Stimulated activated CD8-positive, alpha-beta memory T cell treated with anti-CD3 and anti-CD28 coated beads, Interleukin-2, amount 100 ng/mL, for 1 hour (primary cell): ENCODE measurements at places on chromosomes 12 and 14.
A peak's percentile ranks its signal among the peaks of the same experiment; 100 is the strongest.

- no peak for DNase-seq
These were observed 199.2 kb upstream of the EEA1 start for GRCh38 chr12:93128332-93128707.

DNA sequence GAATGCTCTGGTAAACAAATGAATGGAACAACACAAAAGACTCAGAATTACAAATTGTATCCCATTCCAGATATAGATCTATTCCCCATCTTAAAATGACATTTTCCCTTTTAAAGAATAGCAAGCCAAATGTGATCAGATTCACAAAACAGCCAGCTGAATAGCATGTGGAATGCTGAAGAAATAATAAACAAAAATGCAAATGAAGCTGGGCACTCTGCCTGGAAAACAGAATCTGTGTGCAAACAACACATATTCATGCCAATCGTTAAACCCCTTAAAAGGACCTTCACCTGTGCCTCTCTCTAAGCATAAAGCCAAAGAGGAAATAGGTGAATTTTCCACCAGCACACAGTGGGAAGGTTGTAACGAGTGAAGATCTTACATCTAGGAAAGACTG is 67.9 kb upstream of the PDZRN4 start:
- DNase-seq, result no peak

DNA sequence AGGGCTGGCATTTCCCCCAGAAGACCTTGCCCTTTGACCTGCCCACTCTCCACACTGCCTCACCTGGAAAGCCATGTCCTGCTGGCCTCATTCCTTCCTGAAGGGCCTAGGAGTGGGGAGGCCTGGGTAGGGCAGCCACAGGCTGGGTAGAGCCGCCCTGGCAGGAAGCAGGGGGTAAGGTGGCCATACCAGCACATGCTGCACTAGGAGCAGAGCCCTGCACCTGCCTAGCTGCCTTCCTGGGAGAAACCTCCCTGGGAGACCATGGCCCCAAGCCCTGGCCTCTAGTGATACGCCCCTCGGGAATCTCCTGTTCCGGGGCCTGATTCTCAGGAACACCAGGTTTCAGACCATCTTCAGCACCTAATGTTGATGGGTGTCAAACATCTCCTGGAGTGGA is 65.8 kb downstream of the TSPAN11 start:
- no peak for DNase-seq

GRCh38 chr14:32254952-32255679 is 52.0 kb upstream of the RNU6-8 start:
- DNase-seq, result no peak

DNA sequence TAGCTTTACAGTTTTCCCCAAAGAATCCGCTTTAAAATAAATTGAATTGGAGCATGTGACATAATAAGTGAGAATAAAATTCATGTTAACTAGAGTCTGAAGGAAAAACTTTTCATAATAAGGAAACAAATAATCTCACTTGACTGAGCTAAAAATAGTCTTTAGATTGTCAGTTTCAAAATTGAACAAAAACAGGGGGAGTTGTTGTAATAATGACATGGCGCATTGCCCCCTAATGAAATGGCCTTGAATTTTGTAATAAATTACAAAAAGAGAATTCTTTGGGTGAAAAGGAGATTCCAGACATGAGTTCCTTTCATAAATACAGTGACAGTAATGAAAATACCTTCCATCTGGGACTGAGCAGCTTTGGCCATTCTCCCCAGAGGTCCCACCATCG is 178.6 kb downstream of the EFCAB11 start:
- no peak for DNase-seq

DNA sequence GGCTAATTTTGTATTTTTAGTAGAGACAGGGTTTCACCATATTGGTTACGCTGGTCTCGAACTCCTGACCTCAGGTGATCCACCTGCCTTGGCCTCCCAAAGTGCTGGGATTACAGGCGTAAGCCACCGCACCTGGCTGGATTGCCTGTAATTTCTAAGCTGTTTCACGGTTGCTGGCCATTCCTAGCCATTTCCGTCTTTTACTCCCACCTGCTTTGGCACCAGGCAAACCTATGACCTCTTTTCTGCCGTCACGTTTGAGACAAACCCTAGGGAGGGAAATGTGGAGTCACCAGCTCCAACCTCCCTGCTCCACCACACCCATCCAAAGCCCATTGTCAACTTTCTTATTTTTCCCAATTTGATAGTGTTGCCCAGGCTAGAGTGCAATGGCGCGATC is 1.2 kb downstream of the GPR132 start:
- no peak for DNase-seq

GRCh38 chr14:23365036-23365731 is at the start of gene EFS:
Gene EFS, minus strand, starts transcription at chr14:23365172. Its CDS starts 147 bp downstream, at chr14:23365025.
- DNase-seq, result no peak

GRCh38 chr14:94850309-94851211 is 80.6 kb upstream of the GSC start:
- no peak for DNase-seq

GRCh38 chr12:91094032-91094662 is 17.1 kb downstream of the LUM start:
- no peak for DNase-seq

- peak; percentile 98 for DNase-seq
These were observed at the start of gene FICD for GRCh38 chr12:108514973-108515814. Gene FICD, plus strand, starts transcription at chr12:108515277. Its CDS starts 1,696 bp downstream, at chr12:108516973.

GRCh38 chr12:45184147-45184963 is 31.5 kb upstream of the ANO6 start:
- DNase-seq, result no peak

DNA sequence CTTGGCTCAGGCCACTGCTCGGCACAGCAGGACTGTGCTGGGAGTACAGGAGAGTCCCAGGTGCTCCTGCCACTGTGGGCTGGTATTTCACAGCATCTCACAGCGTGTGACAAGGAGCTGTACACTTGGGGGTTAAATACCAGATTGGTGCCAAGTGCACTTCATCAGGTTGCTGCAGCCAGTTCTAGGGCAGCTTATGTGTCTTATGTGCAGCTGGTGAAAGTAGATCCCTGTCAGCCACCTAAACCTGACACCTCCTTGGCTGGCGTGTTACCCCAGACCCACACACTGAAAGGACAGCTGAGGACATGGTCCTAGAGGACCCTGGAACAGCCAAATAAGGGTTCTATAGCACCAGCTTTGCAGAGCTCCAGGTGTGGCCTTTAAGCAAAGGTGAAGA is 18.9 kb downstream of the PLEKHH1 start:
- DNase-seq, result no peak

- no peak for DNase-seq
These were observed 617.6 kb downstream of the LRFN5 start for GRCh38 chr14:42224053-42224888.

DNA sequence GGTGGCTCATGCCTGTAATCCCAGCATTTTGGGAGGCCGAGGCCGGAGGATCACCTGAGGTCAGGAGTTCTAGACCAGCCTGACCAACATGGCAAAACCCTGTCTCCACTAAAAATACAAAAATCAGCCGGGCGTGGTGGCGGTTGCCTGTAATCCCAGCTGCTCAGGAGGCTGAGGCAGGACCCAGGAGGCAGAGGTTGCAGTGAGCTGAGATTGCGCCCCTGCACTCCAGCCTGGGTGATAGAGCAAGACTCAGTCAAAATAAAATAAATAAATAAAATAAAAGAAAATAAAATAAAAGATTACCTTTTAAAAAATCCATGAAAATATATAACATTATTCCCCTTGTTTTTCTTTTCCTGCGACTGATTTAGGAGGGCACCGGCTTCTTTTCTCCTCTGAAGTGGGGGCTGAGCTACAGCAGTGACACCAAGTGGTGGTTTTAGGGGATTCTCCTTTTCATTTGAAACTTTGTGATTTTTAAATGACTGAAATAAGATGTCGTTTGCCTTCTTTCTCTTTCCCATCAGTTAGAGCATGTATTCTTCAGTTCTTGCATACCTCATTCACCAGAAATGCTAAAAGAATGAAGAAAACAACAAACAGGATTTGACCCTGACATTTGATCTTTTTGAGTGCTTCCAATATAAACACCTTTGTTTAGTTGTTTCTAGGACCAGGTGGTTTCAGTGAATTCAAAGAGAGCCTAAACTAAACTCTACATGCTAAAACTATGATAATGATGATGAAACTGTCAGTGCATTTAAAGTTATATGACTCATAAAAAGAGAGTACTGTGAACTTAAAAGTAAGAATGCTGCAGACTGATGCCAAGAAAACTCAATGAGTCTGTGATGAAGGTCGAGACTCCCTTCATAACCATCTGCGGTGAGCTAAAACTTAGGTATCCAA is 22.6 kb upstream of the PKP2 start:
- no peak for DNase-seq
